HFFc6 (cell line): ENCODE measurements at places on chromosomes 6 and 20.

GRCh38 chr20:47941869-47942268 is 156.6 kb upstream of the SULF2 start:
- no peak for DNase-seq

DNA sequence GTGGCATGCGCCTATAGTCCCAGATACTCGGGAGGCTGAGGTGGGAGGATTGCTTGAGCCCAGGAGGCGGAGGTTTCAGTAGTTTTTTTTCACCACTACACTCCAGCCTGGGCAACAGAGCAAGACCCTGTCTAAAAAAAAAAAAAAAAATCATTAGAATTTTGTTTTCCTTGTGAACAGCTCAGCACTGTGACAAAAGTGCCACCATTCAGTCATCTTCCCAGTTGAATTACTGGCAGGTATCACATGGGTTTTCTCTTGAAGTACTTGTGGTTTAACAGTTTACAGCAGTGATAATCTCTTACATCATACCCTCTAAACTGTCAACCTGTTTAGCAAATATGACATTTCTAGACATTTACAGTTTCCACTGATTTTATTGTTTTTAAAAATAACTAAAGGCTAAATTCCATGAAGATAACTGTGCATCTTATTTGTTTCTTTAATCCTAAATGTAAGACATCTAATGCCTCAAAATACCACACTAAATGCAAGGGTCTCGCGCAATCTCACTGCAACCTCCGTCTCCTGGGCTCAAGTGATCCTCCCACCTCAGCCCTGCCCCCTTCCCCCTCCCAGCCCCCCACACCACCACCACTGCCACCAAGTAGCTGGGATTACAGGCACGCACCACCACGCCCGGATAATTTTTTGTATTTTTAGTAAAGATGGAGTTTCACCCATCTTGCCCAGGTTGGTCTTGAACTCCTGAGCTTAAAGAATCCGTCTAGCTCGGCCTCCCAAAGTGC is 7.0 kb downstream of the TRPC4AP start:
- DNase-seq: no peak

DNA sequence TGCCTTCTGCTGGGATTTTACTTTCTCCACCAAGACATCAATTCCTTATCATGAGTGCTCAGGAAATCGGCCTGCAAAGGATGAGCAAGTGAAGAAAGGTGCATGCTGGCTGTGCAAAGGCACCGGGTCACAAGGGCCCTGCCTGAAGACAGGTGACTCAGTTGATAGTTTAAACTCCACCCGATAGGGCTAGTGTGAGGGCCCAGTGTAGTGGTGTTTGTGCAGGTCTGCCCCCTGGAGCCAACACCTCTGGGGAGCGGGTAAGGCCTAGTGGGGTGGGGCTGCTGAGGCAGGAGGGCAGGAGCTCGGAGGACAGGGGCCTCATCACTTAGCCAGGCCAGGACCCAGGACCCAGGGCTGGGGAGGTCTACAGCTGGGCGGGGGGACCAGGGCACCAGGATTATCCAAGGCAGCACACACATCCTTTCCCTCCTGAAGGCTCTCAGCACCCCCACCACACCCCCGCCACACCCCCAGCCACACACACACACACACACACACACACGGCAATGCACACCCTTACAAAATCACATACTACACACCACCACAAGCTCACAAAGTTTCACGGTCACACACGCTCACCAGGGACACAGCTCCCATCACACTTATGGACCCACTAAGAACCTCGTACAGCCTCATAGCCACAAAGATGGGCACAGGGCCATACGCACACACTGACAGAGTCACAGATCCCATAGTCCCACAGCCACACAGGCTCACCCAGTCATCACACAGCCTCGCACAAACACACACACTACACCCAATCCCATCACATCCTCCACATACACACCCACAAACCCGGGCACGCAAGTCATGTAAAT is 75.4 kb downstream of the GRM4 start:
- no peak for DNase-seq

DNA sequence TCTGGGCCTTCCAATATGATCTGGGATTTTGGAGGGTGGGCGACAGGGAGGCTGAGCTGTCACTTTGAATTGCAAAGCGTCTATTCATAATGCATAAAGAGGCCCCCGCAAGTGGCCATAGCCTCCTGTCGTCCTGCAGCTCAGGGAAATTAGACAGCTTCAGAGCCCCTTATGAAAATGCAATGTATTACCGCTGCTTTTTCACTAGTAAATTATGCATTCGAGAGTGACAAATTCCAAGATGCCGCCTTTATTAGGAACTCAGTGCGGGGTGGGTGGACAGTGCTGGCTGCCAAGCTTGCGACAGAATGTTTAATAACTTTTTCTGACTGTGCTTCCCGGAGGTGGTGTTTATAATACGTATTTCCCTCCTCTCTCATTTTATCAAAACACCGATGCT is 168.5 kb downstream of the DHX35 start:
- DNase-seq: no peak

DNA sequence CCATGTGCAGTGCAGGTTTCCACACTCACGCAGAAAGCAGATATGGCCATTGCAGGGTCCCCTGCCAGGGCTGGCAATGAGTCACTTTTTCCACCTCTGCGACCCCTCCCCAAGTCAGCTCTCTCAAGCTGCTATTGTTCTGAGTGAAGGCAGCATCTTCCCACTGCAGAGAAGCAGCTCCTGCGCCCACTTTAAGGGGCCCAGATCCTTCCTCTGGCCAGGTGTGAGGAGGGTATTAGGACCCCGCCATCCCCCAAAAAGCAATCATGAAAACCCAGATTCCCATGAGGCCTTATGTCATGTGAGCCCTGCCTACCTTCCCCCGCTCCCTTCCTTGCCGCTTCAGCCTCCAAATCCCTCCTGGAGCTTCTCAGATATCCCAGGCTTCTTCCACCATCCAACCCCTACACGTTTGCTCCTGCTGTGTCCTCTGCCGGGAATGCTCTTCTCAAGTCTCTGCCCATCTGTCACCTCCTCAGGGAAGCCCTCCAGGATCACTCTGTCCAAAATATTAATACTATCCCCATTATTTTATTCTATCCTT is 220.3 kb downstream of the NFATC2 start:
- no peak for DNase-seq

DNA sequence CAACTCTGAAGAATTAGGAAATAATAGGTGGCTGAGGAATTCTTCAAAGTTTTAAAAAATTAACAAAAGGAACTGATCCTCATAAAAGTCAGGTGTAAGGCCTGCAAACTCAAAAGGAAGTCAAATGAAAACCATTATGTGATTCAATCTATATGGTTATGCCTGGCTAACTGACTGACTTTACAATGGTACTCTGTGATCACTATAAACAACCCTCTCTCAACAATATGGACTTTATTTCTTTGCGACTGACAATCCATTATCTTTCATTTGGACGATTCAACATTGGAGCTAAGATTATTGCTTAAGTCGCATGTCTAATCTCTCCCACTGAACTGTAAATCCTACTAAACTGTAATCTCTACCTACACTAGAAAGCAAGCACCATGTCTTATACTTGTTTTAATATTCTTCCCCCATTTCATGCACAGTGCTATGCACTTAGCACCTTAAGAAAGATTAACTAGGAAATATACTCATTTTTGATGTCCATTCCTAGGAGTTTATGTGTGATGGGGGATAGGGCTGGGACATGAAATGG is 1.4 kb downstream of the STK38 start:
- DNase-seq: no peak
